NCI-H187 treated with DMSO at 0.1 percent for 48 hours (cell line): ENCODE measurements at places on chromosomes 3 and 15.

- no peak for DNase-seq
Observed at GRCh38 chr15:99433026-99433756, 132.6 kb upstream of the MEF2A start.

- no peak for DNase-seq
Observed at GRCh38 chr3:4060064-4060463, 243.1 kb upstream of the SETMAR start.

DNA sequence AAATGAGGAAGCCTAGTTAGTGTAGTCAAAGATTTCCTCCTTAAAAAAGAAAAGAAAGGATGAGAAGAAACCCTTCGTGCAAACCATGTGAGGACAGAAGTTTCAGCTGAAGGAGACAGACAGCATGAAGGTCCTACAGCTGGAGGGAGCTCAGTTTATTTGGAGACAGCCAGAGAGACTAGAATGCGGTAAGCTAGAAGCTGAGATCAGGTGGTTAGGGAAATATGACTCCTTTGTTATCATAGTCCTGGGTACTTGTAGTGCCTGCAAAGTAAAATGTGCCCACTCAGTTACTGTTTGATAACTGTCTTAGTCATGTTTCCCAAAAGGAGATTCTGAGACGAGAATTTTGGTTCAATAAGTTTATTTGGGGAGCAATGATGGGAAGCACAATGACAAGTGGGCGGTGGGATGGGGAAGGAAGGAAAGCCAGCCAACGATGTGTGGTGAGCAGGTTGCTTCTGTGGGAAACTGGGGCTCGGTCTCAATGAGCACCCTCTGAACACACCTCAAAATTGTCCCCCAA lies 178.8 kb upstream of the SNTN start:
- no peak for DNase-seq

- no peak for DNase-seq
Observed at GRCh38 chr3:31819441-31819840, 161.6 kb downstream of the OSBPL10 start.

GRCh38 chr3:125318871-125319270 lies 56.3 kb downstream of the ZNF148 start:
- DNase-seq = no peak

DNA sequence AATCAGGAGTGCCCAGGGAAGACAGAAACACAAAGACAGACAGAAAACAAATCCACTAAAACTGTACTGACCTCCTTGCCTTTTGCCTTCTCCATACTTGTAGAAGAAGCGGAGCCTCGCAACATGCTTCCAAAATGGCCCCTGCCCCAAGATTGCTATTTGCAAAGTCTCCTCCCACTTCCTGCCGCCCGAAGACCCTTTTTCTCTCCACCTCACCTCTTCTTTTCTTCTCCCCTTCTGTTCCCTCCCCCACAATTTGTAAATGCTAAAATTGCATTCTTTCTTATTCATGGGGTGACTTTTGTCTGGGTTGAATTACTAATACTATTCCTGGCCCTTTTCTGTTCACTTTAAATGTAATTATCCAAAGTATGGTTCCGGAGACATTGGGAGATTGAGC lies at the start of gene DPPA4:
TSS of gene DPPA4 (minus strand) at position 154 of the 400 bp plus-strand sequence. CDS start at position 125, 29 bp downstream.
- no peak for DNase-seq

DNA sequence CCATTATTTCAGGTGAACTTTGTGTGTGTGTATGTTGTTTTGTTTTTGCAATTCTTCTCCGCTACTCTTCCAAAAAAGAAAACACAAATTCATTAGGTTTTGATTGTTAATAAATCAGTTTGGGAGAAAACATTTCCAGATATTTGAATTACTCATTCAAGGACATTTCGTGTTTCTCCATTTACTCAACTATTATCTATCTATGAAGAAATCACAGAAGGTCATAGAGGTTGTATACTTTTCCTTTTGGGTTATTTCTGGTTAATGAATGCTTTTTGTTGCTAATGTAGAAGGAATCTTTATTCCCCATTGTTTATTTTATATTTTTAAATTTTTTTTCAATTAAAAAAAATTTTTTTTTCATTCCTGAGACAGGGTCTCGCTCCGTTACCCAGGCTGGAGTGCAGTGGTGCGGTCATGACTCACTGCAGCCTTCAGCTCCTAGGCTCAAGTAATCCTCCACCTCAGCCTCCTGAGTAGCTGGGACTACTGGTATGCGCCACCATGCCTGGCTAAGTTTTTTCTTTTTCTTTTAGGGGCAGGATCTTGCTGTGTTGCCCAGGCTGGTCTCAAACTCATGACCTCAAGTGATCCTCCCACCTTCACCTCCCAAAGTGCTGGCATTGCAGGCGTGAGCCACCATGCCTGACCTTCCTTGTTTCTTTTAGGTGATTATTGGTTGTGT lies 28.4 kb downstream of the IGF1R start:
- DNase-seq = no peak

- DNase-seq = no peak
Observed at GRCh38 chr3:171615281-171615680, 155.1 kb upstream of the TNIK start.

DNA sequence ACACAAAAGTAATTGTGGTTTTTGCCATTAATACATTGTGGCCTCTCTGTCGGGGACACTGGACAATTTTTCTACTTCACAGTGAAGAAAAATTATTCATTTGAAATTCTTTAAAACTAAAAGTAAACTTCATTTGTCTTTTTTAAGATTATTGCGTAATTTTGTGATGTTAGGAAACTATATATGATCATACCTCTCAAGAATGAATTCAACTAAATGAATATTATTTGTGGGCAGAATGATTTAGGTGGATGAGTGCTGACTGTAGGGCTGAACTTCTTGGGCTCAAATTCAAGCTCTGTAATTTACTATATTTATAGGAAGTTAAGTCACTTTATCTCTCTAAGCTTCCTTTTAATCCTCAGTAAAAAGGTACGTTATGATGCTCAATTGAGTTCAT lies 441.2 kb downstream of the ROBO1 start:
- no peak for DNase-seq

- no peak for DNase-seq
Observed at GRCh38 chr3:145170121-145170520, 990.9 kb downstream of the PLOD2 start.

DNA sequence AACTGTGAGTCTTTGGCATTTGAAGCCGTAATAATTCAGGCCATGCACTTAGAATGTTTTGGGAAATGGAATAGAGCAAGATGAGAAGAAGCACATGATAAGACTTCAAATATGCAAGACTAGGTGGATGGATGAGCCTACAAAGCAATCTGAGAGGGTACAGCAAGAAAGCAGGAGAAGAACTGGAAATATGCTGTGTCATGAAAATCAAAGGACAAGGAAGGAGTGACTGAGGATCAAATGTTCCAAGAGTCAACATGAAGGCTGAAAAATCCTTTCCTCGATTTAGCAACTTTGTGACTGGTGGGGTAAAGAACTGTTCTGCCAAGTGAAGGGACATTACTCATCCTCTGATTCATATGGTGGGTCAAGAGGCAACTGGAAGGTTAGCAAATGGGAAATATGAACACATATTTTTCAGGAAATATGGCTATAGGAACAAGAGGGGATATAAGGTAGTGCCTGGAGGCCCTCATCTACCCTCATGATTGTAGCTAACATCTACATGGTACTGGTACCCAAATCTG lies 803.7 kb upstream of the ARRDC4 start:
- no peak for DNase-seq

DNA sequence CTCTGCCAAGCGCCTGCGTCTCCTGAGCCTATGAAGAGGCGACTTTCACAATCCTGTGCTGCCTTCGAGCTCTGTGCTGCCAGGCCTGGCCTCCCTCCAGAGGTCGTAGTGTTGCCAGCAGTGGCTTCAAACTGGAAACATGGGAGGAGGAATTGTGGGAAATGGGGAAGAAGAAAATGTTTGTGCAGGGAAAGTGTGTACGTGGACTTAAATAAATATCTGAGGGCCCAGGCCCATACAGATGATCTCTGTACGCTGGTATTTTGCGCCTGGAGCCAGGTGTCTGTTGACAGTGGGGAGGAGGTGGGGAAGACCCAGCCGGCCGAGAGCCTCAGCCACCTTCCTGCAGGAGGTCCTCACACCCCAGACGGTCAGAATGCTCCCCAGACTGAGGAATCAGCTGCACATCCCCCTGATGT lies 44.6 kb downstream of the ZBTB38 start:
- no peak for DNase-seq

GRCh38 chr3:113606539-113607218 lies 74.3 kb downstream of the SIDT1 start:
- DNase-seq = no peak

DNA sequence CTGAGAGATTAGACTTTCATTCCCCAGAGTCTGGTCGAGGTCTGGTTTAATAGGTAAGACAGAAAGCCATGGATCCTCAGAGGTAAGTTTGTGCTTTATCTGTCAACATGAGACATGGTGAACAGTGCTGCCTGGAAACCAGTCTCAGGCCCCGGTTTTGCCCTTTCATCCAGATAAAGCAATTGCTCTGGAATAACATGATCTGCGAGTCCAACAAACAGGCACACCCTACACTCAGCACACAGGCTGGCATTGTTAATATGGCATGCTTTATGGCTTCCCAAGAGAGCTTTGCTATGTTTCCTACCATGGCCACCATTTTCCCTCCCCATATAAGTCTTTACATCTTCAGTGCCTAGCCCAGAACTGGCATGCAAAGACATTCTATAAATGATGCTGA lies 30.1 kb upstream of the MNS1 start:
- no peak for DNase-seq
